ENCODE measurements at places on chromosomes 13 and 19.

GRCh38 chr19:46533078-46533620, 37.5 kb upstream of the PNMA8B start:
- DNase-seq = no peak

DNA sequence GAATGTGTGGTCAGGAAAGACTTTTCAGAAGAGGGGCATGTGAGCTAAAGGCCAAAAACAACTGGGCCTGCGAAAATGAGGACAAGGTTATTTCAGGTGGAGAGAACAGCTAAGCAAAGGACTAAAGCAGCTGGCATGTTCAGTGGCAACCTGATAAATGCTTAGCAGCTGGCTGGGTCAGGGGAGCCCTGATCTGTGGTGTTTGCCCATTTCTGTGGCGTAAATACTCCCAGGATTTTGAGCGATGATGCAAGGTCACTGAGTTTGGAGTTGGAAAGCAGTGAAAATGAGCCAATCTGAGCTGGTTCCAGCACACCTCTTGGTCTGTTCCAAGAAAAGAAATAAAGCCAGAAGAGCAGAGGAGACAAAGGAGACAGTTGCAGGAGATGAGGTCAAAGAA, 704.3 kb downstream of the UQCRFS1 start:
- DNase-seq = no peak

DNA sequence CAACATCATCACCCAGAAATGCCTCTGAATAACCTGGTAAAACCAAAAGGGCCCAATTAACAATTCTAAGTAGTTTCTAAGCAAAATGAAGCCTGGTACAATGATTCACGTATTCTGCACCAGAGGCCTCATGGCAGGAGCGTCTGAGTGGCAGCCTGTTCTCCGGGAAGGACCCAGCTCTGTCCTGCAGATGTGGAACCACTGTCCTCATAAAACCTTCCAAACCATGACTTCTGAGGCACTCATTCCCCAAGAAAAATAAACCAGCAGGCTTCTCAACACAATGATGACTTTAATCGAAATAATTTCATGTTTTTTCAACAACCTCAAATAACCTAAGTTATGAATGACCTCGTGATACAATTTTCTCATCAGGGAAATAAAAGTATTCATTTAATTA, 89.9 kb downstream of the STK24 start:
- DNase-seq = no peak

DNA sequence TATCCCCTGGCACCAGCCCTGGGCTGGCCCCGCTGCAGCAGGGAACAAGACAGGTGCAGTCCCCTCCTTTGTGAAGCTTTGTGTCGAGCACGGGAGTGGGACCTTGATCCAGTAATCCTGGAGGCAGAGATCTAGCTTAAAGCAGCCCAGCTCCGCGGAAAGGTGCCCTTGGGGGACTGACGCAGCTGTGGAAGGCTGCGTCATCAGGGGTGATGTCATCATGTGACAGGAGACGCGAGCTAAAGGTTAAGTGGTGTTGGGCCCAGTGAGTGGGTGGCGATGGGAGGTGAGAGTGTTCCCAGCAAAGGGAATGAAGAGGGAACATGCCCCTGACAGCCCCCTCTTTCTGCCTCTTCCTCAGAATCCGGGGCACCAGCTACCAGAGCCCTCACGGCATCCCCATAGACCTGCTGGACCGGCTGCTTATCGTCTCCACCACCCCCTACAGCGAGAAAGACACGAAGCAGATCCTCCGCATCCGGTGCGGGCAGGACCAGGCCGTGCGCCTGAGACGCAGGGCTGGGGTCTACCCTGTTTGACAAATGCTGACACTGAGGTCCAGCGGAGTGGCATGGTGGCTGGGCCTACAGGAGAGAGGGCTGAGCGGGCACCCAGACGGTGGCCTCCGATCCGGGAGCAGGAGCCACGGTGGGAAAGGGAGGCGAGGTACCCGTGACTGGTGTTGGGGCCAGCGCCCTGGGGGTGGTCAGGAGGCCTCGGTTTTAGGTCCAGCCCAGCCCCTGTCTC, 2.6 kb downstream of the LHB start:
- DNase-seq = no peak

- DNase-seq = no peak
These were observed 5.0 kb upstream of the EML2 start for GRCh38 chr19:45643927-45644771.

- DNase-seq = peak; percentile 11
These were observed 203.1 kb upstream of the EDNRB start for GRCh38 chr13:78121459-78122348.

DNA sequence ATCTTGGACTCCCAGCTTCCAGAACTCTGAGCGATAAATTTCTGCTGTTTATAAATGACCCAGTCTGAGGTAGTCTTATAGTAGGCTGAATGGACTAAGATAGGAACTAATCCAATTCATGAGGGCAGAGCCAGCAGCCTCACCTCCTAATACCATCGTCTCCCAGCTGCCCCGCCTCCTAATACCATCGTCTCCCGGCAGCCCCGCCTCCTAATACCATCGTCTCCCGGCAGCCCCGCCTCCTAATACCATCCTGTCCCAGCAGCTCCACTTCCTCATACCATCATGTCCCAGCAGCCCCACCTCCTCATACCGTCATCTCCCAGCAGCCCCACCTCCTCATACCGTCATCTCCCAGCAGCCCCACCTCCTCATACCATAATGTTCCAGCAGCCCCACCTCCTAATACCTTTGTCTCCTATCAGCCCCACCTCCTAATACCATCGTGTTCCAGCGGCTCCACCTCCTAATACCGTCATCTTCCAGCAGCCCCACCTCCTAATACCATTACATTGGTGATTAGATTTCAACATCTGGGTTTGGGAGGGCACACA, 2.4 kb upstream of the ARGLU1 start:
- no peak for DNase-seq

- DNase-seq = no peak
These were observed 31.4 kb downstream of the ELF1 start for GRCh38 chr13:40987606-40988280.

- DNase-seq = no peak
These were observed 201.8 kb upstream of the MIR17HG start for GRCh38 chr13:91145571-91146205.

DNA sequence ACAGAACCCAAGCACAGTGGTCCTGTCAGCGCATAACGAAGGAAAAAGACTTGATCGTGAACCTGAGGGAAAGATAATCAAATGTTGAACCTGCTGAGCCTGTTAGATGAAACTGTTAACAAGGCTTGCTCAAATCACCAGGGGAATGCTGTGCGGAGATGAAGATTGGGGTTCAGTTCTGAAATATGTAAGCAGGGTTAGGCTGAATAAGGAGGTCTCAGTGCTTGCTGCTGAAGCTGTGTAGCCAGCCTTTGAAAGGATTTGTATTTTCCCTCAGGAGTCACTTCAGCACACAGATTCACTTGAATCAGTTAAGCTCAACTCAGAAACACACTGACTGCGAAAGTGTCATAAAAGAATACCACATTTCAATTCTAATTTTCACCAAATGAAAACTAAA, 793.5 kb downstream of the OLFM4 start:
- DNase-seq = no peak

- no peak for DNase-seq
These were observed 7.4 kb downstream of the SOX1 start for GRCh38 chr13:112074139-112074865.

GRCh38 chr13:23674795-23675640, 104.8 kb downstream of the TNFRSF19 start:
- DNase-seq = no peak

DNA sequence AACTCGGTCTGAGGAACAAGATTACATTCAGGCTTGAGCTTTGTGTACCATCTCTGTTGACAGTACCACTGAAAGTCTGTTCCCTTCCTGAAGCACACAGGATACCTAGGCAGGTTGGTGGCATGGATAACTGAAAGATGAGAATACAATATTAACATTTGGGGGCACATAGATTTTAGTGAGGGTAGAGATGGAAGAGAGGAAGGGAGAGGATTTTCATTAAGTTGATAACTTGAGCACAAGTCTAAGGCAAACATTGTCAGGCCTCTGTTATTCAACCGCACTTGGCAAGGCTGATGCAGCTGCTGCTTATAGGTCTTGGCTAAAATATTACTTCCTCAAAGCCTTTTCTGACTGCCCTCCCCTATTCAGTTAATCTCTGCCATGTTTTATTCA, 10.9 kb downstream of the MIR17HG start:
- no peak for DNase-seq

GRCh38 chr13:44140888-44141724, 232.5 kb upstream of the SERP2 start:
- no peak for DNase-seq

- DNase-seq = no peak
These were observed 40.0 kb downstream of the ADPRHL1 start for GRCh38 chr13:113413178-113413897.

DNA sequence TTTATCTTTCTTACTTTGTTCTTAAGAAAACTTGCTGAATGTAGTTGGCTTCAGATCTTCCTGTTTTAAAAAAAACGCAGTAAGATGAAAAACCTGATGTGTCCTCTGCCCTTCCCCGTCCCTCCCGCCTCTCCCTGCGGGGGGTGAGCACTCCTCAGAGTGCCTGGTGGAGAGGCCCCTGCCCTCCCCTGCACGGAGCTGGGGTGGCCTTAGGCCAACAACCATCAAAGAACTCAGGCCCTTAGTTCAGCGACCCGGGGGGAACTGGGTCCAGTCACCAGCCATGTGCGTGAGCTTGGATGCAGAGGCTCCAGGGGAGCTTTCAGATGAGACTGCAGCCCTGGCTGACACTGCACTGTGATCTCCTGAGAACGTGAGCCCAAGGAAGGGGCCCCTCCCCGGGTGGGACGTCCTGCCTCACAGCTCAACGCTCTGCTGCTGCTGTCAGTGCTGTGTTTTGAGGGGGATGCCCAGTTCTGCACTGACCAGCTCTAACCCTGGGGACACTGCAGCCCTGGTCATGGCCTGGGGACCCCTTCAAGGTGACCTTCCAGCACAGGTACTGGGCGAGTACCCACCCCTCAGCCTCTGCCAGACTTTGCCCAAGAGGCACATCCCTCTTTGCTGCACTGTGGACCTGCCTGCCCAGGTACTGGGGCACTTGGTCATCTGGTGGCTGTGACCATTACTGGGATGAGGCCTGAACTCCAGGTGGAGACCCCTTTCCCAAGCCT, 42.7 kb downstream of the ANKRD10 start:
- no peak for DNase-seq

GRCh38 chr19:40739871-40740703, 10.2 kb downstream of the ACTMAP start:
- no peak for DNase-seq

- no peak for DNase-seq
These were observed 7.1 kb upstream of the TOMM40 start for GRCh38 chr19:44883922-44884321.

DNA sequence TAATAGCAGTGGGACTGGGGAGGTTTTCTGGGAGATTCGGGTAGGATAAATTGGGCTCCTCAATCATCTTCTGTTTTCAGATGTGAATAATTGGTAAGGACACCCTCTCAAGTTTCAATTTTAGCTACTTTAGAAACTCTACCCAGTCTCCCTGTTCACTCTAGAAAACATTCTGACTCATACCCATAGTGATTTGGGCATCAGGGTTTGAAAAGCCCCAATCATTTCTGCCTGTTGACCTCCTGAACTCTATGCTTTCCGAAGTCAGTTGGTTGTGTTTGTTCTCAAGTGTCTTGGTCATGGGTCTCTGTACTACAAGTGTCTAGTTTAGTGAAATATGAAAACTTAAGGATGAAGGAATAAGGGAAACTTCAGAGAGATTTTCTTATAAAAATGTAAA, 911.3 kb upstream of the GPC6 start:
- no peak for DNase-seq

DNA sequence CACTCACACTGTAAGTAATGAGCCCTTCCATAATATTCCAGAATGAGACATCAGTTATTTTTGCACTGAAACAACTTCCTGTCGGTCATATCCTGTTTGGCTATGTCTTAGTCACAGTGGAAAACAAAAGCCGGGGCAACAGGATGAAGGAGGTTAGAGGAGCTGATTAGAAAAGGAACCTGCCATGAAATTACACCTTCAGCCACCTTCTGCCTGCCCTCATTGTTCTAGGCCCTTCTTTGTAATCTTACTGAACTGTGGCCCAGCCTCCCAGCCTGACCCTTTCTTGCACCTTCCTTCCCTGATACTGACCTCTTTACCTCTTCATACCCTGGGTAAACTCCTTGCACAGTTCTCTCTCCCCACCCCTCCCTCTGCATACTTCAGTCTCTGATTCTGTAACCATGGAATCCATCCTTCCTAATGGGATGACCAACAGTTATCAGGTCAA, 67.3 kb downstream of the DOCK9 start:
- no peak for DNase-seq

DNA sequence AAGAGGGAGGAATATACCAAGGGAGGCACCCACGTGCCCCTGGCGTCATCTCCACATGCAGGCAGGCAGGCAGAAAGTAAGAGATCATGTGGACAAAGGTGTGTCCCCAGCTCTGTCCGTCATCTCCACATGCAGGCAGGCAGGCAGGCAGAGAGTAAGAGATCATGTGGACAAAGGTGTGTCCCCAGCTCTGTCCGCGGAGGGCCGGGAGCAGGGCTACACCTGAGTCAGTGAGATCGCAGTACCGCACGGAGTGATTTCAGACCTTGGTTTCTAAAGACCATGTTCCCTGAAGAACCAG, 22.2 kb downstream of the CAPS start:
- no peak for DNase-seq

DNA sequence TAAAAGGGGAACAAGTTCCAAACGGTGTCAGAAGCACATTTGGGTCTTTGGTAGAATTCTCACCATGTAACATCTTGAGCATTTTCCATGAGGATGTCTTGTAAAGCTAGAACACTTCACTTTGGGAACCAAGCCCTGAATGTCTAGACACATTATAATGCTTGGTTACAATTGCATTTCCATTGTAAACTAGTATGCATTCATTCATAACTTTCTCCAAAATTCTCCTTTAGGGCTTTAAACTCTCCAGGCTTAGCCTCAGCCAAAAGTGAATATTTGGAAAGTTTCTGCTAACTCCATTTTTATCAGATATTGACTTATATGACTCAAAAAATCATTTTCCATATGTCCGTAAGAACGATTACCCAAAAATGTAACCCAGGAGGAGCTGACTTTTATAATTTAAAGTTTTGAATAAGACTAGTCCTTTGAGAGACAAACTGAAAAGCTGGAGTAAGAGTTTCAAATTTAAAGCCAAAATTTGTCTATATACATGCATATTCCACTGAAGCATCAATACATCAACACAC, 1170.4 kb downstream of the EFNB2 start:
- no peak for DNase-seq

- no peak for DNase-seq
These were observed 66.7 kb upstream of the LRCH1 start for GRCh38 chr13:46486270-46486669.

GRCh38 chr19:3094601-3095440, 659 bp downstream of the GNA11 start:
- no peak for DNase-seq

GRCh38 chr13:50126263-50126992, 111.2 kb downstream of the KCNRG start:
- no peak for DNase-seq

Data from NCI-H2029 (cell line).